ENCODE measurements at places on chromosomes 11 and 22.

- DNase-seq = no peak
Measured at GRCh38 chr11:46450846-46451477, 59.4 kb upstream of the CHRM4 start.

GRCh38 chr22:29190918-29191317 is 14.8 kb upstream of the EMID1 start:
- no peak for DNase-seq

DNA sequence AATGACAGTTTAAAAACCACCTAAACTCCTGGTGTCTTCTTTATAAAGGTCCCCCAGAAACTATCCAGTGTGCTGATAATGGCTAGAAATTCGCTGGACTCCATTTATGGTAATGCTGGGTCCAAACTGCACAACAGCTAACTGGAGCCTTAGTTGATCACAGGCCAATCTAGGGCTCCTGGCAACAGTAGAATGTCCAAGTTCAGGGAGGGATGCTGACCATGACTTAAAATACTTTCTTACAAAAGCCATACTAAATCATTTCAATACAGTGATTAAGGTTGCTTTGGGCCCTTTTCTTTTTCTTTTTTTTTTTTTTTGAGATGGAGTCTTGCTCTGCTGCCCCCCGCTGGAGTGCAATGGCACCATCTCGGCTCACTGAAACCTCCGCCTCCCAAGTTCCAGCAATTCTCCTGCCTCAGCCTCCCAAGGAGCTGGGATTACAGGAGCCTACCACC is 14.5 kb upstream of the GAB2 start:
- DNase-seq = no peak

DNA sequence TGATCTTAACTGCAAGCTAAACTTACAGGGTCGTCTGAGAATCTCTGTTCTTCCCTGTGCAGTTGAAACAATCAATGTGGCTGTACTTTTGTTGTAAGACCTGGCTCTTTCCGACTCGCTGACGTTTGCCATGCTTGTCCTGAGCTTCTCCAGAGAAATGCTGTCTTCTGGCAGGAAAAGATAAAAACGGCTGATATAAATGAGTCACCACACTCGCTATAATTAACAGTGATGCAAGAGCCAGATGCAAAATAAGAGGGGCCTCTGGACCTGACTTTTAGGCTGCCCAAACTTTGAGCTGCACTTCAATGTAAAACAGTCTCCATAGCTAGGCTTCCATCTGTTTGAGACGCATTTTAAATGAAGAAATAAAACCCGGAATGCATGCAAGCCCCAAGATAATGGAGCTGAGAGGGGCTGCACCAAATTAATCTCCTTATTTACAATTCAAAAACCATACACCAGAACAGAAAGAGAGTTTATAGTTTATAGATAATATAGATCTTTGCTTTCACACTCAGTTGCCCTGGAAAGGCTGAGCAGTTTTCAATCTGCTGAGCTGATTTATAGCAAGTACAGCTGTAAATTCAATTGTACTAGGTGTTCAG is 48.5 kb downstream of the WT1 start:
- DNase-seq = no peak

DNA sequence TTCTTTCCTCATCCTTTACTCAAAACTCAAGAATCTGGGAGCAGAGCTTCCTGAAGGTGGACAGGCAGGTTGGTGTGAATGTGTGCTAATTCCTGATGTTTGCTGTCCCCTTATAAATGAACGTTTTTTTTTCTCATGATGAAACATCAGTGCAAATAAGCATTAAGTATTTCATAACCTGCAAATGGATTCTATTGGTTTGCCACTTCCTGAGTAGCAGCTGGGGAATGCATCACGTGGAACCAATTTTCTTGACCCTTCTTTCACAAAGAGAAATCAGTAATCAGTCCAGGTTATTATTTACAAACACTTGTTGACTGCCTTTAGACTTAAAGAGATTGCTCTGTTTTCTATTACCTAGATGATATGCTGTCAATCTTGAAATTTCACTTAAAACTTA is 40.1 kb upstream of the SCN3B start:
- DNase-seq = no peak

GRCh38 chr11:50075856-50076255 is 43.2 kb downstream of the OR4C45 start:
- DNase-seq = no peak

DNA sequence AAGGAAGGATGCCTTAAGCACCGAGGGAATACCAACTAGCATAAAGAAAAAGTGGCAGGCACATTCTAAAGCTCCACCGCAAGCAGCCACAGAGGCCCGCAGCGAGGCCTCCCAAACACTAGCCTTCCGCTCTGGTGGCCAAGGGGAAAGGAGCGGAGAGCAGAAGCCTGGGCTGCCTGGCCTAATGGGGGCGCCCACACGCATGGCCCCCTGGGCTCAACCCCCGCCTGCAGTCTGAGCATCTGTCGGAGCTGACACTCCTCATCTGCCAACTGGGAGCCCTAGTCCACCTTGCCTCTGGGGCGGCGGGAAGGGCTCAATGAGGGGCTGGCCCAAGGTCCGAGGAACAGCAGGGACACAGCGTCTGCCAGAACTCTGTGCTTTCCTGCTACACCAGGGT is 50.1 kb upstream of the WNT11 start:
- DNase-seq = no peak

DNA sequence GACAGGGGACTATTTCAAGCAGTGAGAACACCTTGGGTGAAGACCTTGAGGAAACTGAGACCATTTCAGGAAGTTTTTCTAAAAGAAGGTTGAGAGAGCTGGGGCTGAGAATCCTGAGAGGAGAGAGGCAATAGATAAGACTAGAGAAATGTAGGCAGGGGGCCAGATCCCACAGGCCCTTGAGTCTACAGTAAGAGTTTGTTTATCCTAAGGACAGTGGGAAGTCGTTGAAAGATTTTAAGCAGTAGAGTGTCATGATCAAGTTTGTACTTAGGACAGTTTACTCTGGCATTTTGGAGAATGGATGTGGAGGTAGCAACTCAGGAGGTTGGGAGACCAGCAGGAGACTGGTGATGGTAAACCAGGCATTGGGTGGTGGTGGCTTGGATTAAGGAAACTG is 17.1 kb downstream of the HSD17B12 start:
- DNase-seq = no peak

DNA sequence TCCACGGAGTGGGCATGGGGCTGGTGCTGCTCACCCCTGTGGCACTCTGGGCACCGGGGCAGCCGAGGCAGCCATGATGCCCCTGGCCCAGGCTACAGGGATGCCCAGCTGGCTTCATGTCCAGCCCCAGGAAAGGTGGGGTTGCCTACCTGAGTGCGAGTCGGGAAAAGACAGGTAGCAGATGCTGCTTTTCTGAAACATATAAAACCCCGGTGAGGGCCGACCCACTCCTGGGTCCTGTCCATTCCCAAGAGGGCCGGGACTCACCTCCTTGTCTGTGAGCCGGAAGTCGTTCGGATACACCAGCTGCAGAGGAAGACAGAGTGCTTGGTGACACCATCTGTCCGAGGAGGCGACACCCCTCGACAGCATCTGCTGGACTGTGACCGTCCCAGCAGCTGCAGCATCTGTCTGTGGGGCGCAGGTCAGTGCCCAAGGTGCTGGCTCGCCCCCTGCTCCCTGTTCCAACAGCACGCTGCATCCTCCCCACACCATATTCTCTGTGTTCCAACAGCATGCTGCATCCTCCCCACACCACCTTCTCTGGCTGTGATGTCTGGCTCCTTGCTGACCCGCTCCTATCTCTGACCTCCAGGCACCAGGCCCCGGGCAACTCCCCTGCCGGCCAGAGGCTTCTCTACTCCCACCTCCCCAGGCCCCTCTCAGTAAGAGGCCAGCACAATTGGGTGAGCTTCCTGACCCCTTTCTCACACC is 8.0 kb downstream of the DENND6B start:
- no peak for DNase-seq

DNA sequence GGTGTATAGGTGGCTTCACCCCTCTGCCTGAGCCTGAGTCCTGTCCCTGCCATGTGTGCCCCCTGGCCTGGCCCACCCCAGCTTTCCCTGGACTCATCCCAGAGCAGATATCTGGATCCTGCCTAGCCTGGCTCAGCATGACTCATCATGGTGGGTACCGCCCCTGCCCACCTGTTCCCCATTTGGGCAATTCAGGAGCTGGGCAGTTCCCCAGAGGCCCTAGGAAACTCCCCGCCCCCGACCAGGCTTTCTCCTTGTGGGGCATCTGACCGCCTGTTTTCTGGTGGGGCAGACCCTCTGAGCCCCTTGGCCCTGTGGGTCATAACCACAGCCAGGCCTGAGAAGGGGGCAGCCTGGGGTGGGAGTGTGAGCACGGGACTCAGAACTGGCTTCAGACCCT is 4.4 kb downstream of the TSPO start:
- DNase-seq = no peak

- no peak for DNase-seq
Measured at GRCh38 chr22:47090591-47091245, 328.3 kb downstream of the TBC1D22A start.

DNA sequence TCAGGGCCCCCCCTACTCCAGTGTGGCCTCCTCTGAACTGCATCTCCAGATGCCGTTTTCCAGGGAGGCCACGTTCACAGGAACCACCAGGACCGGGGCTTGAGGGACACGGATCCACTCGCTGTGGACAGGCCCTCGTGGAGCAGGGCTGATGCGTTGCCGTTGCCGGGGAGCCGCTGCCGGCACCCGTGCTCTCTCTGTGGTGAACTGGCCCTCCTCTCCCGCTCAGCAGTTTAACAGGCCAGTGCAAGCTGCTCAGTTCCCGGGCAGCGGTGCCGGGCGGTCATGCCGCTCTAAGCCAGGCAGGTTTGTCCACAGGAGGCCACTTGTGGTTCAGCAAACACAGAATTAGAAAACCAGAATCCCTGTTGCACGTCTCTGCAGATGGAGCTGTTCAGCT is 301.6 kb downstream of the TBC1D22A start:
- no peak for DNase-seq

DNA sequence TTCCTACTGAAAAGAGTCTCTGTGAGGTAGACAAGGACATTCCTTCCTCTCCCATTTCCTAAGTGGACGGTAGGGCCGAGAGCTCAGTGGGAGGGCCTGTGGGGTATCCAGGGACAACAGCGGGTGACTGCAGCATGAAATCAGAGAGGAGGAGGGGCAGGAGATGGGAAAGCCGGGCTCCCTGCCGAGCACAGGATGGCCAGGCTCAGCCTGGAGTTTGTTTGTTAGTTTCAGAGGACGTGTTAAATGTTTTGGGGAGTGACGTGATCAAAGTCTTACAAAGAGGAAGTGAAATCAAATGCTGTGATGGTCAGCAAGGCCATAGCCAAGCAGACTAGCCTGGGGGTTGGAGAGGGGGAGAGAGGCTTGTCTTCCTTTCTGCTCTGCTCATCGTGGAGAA is 152.7 kb downstream of the ADAMTS15 start:
- no peak for DNase-seq

DNA sequence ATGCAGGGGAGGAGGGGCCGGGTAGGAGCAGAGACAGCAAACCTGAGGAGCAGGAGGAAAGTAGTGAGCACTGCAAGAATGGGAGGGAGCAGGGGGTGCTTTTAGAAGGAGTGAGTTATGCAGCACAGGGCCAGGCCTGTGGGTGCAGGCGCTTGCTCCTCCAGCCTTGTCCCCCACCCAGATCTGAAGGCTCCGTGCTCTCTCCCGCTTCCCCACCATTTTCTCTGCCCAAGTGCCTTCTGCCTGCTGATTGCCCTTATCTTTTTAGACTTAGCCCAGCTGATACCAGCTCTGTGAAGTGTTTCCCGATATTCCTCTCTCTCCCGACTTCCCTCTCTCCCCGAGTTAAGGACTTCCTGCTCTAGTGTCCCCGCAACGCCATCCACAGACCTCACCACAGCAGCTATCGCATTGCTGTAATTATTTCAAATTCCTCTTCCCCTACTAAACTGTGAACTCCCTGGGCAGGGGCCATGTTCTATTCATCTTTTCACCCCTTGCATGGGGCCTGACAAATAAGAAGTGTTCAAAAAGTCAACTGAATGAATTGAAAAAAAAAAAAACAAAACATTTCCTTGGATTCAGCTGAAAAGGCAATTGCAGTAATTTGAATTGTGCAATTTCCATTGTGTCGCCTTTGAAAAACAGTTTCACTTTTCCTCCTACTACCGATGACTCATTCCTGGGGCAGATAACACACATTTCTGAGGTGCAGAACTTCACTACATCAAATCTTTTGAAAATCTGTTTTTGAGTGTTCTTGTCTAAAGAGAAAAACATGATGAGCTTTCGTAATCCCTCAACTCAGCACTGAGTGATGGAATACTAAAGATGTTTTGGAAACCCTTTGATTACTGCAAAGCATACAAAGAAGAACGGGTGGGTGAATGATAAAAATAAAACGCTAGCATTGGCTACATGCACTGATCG is 69.7 kb upstream of the BMAL1 start:
- DNase-seq = no peak

DNA sequence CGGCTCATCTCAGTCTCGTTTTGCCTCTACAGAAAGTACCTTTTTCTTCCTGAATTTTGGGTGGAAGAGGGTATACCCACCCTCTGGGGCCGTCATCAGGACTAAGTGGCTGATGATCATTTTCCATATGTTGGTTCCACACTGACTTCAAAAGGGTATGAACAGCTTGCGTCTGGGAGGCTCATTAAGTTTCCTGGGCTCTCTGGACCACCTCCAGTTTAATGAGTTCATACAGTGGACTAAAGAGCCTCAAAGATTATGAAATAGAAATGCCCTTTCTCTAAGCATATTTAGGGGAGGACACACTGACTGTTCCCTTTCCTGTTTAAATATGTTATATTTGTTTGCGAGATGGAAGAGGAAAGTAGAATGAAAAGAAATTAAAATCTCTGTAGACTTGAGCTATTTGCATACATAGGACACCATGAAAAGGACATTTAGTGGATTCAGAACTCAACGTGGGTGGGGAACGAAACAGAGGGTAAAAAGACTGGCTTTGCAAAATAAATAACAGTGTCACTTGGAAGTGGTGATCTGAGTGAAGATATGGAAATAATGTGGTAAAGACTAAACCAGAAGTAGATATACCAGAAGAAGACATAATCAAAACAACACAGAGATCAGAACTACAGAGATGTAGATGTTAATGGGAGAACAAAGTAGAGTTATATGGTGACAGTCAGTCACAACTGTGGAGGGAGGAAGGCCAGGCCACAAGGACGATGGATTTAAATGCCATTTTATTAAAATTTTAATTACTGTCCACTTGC is 18.7 kb downstream of the LDLRAD3 start:
- no peak for DNase-seq

DNA sequence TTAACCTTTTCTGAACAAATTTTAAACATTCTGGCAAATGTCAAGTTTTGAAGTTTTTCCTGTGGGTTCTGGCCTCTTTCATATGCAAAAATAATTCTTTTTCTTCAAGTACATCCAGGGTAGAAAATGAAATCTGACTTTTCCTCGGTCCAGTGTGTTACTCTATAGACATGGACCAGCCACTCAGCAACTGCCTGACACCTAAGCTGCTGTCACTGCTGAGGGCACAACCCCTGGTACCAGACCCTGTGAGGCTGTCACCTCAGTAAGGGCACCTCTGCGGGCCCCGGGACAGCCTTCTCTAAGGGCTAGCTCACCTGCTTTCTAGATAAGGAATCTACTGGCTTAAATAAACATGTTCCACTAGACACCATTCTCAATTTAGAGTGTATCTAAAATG is 33.8 kb downstream of the PPIL2 start:
- no peak for DNase-seq
